Lower lobe of right lung (tissue), 2 donors: ENCODE measurements at places on chromosomes 12 and 14. TPM values are rescaled to one million over a fixed set of nuclear protein-coding genes. Genes with fewer than 3 reads are reported as not detected.

The LMNTD1 gene
- total RNA-seq = 2.6 TPM

The ADGRD1 gene
- total RNA-seq = 108 TPM

The P3H3 gene
- 7.0 TPM for total RNA-seq

The DTX1 gene
- total RNA-seq = 6.8 TPM

The EFS gene
- 11.5 TPM for total RNA-seq

The KCNC2 gene
- not detected for total RNA-seq

The PPM1H gene
- 6.8 TPM for total RNA-seq

The LACRT gene
- total RNA-seq = not detected

The CMTM5 gene
- 1.4 TPM for total RNA-seq

The MSRB3 gene
- total RNA-seq = 47.3 TPM

The LYZ gene
- 1,458 TPM for total RNA-seq

The INSM2 gene
- total RNA-seq = not detected

The FERMT2 gene
- total RNA-seq = 86.0 TPM

The LBHD2 gene
- total RNA-seq = not detected

The FOXG1 gene
- total RNA-seq = not detected

The OAS2 gene
- total RNA-seq = 96.4 TPM

- DNase-seq = no peak
Measured at GRCh38 chr12:95417372-95417771, 56.6 kb upstream of the METAP2 start.

DNA sequence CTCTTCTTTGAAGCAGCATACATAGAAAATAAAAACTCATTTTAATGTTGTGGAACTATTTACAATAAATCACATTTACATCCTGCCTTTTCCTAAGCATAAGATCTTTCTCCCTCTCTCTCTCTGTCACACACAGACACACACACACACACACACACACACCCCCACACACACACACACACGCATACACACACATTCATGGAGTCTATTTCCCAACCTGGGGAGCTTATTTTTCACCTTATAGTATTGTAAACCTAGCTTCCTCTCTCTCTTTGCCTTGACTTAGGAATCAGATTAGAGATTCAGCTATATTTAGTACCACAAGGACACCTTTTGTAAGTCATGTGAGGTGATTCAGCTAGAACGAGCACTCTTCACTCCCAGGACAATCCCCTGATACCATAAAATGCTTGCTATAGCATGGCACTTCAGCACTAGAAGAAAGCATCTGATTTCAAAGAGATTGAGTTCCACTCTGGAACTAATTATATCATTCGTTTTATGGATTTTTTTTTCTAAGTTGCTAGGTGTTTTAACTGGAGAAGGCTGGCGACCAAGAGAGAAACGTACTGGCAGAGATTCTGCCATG lies 23.6 kb downstream of the TMEM30B start:
- no peak for DNase-seq

- no peak for DNase-seq
Measured at GRCh38 chr12:41479426-41479825, 291.3 kb downstream of the PDZRN4 start.

GRCh38 chr12:76687981-76688380 lies 75.9 kb upstream of the ZDHHC17 start:
- no peak for DNase-seq

DNA sequence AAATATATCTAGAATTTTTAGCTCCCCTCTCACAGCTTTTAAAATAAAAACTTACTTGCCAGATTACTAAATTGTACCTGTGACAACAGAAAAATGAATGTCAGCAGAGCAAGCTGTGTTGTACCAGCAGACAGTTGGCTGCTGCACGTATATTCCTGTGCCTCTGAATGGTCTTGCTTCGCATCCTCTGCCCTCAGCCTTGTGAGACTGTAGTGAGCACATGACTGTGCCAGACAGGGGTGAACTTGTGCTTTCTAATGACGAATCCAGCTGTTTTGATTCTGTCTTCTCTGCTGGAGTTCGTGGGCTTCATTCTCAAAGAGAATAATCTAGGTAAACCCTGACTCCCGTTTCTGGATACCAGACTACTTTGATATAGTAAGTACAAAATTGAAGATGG lies 58.3 kb upstream of the FRMD6 start:
- DNase-seq = no peak

DNA sequence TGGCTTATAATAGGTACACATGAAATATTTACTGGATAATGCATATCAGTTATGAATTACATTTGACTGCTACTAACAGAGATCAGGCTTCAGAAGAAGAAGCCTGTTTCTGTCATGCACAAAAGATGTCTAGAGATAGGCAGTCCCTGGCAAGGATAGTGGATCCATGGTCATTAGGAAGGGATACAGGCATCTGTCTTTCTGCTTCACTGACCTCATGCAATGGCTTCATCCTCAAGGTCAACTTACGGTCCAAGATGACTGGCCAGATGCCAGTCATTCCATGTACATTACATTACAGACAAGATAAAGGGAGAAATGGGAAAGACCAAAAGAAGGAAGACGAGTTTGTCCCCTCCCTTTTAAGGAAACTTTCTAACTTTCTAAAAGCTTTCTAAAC lies 94.0 kb downstream of the NUAK1 start:
- no peak for DNase-seq

DNA sequence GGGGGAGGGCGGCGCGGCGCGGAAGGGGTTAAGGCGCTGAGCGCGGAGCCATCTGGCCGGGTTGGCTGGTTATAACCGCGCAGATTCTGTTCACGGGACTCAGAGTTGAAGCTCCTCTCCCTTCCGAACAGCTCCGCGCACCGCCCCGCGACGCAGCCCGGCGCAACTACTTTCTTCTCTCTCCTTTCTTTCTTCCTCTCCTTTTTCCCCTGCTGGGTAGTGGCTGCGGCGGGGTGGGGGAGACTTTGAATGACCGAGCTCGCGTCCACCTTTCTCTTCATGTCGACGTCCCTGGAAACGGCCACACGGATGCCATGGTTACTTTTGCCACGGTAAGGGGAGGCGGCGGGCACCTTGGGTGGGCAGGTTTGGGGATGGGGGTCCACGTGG lies at the start of gene NTF3:
Gene NTF3 (plus strand): TSS at position 98 of the 390 bp plus-strand sequence. CDS start 217 bp downstream, at position 315.
- DNase-seq = no peak

DNA sequence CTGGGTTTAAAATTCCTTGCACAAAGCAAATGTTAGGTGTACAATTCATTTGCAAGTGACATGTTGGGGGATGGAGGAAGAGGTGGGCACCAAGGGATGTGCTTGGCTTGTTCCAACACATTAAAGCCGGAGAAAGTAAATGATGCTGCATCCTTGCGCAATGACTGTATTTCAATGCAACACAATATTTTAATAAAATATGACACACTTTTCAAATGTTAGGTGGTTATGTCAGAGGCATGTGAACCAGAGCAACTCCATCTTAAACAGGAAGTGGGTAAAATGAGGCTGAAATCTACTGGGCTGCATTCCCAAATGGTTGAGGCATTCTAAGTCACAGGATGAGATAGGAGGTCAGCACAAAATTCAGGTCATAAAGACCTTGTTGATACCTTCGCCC lies 53.6 kb upstream of the ARHGAP5 start:
- no peak for DNase-seq

DNA sequence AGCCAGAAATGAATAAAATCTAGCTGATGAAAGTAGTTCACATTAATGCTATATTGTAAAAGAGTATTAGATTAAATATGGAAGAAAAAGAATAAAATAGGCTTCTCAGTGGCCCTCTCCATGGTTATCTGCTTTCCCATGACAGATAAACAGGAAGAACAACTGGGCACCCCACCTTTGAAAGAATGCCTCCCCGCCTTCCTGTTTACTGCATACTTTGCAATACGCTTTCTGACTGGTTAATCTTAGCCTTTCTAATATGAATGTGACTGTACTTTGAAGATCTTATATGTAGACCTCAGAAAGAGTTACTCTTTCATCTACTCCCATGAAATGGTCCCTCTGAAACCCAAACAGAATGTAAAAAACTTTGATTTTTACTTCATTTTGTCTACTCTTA lies 34.1 kb upstream of the DAAM1 start:
- DNase-seq = no peak

GRCh38 chr12:118959985-118960560 lies 21.3 kb upstream of the SRRM4 start:
- no peak for DNase-seq

DNA sequence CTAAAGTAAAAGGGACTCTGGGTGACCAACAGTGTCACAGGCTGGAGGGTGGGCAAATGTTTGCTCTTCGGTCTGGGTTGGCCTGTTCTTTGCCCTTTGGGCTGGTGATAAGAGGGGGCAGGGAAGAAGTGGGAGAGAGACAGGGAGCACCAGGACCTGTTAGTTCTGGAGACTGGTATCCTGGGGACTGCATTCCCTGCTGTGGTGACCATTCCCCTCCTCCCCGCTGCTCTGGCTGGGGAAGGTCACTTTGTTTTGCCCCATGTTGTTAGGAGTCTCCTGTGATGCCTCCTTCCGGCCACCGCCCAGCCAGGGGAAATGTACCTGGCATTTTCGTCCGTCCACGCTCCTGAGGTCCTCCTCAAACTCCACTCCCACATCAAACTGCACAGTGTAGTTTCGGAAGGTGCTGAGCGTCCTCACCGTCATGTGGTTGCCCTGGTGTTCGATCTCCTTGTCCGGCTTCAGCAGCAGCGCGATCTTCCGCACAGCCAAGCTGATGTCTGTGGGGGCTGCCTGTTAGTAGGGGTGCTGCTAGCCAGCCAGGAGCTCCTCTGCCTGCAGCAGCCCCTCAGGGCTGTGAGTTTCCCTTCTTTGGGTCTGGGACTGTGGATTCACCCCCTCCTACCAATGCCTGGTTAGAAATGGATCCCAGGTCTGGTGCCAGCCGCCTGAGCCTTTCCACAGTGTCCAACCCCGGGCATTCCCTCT lies 618 bp downstream of the RBP5 start:
- no peak for DNase-seq

GRCh38 chr12:42794806-42795205 lies 205.3 kb upstream of the PRICKLE1 start:
- DNase-seq = no peak

DNA sequence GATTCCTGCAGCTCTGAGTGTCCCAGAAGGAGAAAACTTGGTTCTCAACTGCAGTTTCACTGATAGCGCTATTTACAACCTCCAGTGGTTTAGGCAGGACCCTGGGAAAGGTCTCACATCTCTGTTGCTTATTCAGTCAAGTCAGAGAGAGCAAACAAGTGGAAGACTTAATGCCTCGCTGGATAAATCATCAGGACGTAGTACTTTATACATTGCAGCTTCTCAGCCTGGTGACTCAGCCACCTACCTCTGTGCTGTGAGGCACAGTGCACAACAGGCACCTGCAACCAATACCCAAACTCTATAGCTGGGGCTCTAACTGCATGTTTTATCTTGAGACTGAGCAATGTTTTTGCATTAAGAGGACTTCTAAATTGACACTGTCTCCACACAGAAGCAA lies 379.2 kb upstream of the OR4E1 start:
- DNase-seq = no peak

DNA sequence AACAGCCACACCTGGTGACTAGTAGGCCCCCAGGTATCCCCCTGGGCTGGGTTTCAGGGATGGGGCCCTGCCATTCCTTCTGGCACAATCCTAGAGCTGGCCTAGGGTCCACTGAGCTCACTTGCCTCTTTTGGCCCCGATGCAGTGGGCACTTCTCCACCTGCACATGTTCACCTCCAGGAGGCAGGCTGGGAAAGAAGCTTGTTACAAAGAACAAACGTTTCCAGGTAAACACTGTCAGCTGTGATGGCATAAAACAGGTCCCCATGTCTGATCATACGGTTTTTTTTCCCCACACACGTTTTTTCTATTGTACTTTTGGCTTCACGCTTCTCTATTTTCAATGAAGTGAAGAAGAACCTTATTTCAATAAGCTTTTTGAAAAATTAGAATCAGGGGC lies 15.8 kb upstream of the HVCN1 start:
- DNase-seq = no peak

GRCh38 chr14:103093856-103094405 lies 594 bp upstream of the EXOC3L4 start:
- no peak for DNase-seq

GRCh38 chr12:92656911-92657310 lies 45.9 kb upstream of the PLEKHG7 start:
- DNase-seq = no peak

- DNase-seq = no peak
Measured at GRCh38 chr12:61894168-61894567, 366.0 kb upstream of the USP15 start.

GRCh38 chr14:71553779-71554178 lies 378.4 kb upstream of the RGS6 start:
- no peak for DNase-seq

DNA sequence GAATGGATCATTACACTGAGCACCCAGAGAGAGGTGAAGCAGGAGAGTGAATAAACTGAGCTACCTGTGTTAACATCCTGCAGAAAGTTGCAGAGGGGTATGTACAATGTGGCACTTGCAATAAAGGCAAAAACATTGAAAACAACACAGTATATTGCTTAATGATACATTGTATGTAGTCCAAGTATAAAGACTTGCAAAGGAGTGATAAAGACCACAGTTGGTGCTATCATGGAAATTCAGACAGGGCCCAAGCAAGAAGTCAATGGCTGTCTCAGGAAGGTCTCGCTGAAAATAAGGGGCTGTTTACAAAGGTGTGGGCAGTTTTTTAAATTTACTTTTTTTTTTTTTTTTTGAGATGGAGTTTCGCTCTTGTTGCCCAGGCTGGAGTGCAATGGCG lies 10.0 kb downstream of the TMEM120B start:
- no peak for DNase-seq

GRCh38 chr12:46100551-46101484 lies 110.4 kb upstream of the SCAF11 start:
- no peak for DNase-seq

- DNase-seq = no peak
Measured at GRCh38 chr14:84108746-84109457, 1421.0 kb upstream of the FLRT2 start.

GRCh38 chr14:29042551-29042950 lies 276.0 kb downstream of the FOXG1 start:
- no peak for DNase-seq

DNA sequence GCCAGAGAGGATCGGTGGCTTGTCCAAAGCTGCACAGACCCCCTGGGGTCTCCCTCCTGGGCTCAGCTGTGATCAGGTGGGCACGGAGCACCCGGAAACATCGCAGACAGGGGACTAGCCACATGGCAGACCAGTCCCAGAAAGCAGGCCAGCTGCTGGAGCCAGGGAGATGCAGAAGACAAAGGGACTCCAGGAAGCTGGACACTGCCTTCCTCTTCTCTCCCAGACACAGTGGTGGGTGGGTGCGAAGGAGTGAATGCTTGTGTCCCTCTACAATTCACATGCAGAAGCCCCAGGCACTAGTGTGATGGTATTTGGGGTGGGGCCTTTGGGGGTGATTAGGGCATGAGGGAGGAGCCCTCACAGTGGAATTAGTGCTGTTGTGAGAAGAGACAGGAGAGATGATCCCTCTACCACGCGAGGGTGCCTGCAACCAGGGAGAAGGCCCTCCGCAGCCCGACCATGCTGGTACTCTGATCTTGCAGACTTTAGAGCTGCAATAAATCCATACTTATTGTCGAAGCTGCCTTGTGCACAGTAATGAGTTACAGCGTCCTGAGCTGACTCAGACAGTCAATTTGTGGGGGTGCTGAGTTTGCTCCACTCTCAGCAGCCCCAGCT lies 95.2 kb downstream of the CALM1 start:
- no peak for DNase-seq

- no peak for DNase-seq
Measured at GRCh38 chr12:74491374-74491773, 46.3 kb upstream of the ATXN7L3B start.

- no peak for DNase-seq
Measured at GRCh38 chr14:80996049-80996901, 40.9 kb downstream of the TSHR start.
